ENCODE measurements at places on chromosomes 3 and 15. TPM values are rescaled to one million over a fixed set of nuclear protein-coding genes. Genes with fewer than 3 reads are reported as not detected.

DNA sequence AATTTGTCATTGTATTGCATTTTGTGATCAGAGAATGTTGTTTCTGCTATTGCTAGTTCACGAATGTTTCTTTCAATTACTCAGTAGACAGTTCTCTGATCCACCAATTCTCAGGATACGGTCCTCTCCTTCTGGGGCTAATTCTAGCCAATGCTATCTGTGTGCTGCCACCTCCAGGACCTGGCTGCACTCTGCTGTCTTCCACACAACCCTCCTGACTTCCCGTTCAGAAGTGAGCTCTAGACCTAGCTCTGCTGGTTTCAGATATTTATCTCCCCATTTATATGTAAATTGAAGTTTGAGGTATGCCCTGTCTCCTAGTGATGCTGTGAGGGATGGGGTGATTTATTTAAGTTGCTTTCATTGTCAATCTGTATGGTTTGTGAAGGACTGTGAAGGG, 21.7 kb upstream of the UBL7 start:
- peak; percentile 17 for DNase-seq

PLSCR2 gene
- 0.34 TPM for total RNA-seq

- DNase-seq, result peak; percentile 73
Observed at GRCh38 chr3:99925584-99926230, 108.0 kb downstream of the CMSS1 start.

LMAN1L gene
- not detected for total RNA-seq

GRCh38 chr3:23928524-23928923, 11.6 kb downstream of the RPL15 start:
- DNase-seq, result no peak

Measured in dermis blood vessel endothelial cell (primary cell).